ENCODE measurements at places on chromosomes 5 and 9.

DNA sequence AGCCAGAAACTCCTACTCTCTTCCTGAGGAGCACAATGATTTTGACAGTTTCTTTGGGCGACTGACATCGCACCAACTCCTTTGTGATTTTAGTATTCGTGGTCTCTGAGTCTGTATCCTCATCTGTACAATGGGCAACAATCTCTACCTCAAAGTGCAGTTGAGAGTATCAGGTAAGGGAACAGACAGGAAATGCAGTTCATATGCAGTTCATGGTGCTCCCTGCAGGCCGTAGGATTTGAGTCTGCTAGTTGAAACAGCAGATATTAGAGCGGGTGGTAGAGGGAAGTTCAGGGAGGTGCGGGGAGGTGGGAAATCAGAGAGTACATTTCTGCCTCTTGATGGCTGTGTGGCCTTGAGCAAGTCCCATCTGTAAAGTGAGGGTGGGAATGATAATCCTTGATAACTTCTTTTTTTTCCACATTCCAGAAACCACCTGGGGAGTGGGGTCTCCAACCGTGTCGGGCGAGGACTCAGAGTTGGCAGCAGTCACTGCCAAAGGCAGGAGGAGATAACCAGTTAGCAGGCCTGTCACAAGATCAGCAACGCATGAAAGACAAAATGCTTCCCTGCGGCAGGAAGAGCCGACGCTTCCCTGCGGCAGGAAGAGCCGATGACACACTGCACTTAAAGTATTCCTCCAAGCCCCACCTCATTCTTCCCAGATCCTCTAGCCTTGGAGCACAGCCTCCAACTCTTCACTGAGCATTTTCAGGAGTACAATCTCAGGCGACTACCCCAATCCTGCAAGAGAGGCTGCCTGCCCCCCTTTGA, 6.0 kb upstream of the NEK6 start:
- DNase-seq, result no peak

GRCh38 chr5:53123702-53124101, 14.1 kb upstream of the MOCS2 start:
- no peak for DNase-seq

DNA sequence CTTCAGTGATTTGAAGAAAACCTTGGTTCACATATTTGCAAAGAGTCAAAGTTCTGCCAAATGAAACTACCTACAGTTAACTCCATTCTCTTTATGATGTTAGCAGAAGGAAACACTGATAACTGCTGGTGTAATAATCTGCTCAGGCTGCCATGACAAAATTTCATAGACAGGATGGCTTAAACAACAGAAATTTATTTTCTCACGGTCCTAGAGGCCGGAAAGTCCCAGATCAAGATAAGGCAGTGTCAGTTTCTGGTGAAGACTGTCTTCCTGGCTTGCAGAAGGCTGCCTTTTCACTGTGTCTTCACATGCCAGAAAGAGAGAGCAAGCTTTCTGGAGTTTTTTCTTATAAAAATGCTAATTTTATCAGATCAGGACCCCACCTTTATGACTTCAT, 102.4 kb upstream of the PARP8 start:
- no peak for DNase-seq

DNA sequence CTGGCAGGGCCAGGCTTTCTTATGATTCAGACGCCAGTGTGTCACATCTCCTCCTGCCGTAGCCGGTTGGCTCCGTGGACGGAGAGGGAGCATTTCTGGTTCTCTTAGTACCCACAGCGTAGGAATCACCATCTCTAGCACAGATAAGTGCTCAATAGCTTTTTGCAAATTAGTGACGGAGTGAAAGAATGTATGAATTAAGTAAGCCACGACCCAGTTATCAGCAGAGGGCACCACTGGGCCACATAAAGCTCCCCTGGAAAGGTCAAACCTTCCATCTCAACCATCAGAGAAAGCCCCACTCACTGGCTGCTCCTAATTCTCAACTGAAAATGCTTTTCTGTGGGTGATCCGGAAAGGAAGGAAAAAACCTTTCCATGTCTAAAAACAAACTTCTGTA, 317.0 kb upstream of the ADCY2 start:
- peak; percentile 6 for DNase-seq

GRCh38 chr5:166117072-166118066, 2174.1 kb upstream of the WWC1 start:
- no peak for DNase-seq

DNA sequence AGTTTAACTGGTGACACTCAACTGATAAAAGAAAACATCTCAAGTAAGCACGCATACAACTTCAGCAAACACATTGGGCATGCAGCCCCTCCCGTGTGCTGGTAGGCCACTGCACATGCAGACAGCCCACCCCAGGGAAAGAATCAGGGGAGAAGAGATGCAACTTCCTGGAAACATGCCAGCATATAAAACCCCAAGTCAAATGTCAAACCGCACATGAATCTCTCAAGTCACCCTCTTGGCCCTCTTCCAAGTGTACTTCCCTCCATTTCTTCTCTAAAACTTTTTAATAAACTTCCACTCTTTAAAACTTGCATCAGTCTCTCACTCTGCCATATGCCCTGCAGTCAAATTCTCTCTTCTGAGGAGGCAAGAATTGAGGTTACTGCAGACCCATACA, 732.7 kb downstream of the SEMA5A start:
- no peak for DNase-seq

DNA sequence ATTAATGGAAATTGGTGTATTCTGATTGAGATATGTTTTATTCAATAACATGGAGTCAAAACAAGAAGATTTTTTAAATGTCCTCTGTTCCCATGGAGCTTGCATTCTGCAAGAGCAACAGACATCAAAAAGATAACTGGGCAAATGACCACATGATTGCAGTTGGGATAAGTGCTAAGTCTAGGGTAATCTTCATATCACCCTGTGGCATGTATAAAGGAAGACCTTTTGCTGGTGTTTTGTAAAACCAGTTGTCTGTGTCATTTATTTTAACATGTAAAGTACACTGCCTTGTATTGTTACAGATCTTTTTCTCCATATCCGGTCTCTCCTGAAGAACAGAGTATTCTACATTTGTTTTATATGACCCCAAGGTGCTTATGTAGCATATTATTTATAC, 44.0 kb downstream of the PTCD2 start:
- DNase-seq, result no peak

- DNase-seq, result no peak
These were observed 129.6 kb downstream of the EPB41L4A start for GRCh38 chr5:112289465-112289864.

- no peak for DNase-seq
These were observed 16.0 kb downstream of the TEK start for GRCh38 chr9:27125030-27125429.

GRCh38 chr9:85246541-85246940, 495.2 kb downstream of the AGTPBP1 start:
- DNase-seq, result no peak

- DNase-seq, result no peak
These were observed 1.9 kb downstream of the SSNA1 start for GRCh38 chr9:137190315-137190856.

GRCh38 chr9:23683611-23684061, 142.4 kb downstream of the ELAVL2 start:
- no peak for DNase-seq

DNA sequence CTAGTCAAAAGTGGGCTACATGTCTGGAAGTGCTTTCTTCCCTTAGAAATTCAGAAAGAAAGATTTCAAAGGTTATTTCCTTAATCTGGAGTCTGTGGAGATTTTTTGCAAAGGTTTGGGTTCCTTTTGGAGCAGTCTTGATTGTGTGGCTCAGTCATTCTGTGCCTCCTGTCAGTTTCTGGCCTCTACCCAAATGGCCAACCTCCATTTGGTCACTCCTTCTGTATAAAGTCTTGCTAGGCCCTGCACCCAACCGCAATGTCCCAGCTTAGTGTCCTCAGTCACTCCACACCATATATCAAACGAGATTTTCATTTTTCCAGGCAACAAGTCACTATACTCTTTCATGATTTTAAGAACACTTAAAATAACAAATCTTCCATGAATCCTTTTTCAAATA, 199.6 kb downstream of the NTRK2 start:
- no peak for DNase-seq

DNA sequence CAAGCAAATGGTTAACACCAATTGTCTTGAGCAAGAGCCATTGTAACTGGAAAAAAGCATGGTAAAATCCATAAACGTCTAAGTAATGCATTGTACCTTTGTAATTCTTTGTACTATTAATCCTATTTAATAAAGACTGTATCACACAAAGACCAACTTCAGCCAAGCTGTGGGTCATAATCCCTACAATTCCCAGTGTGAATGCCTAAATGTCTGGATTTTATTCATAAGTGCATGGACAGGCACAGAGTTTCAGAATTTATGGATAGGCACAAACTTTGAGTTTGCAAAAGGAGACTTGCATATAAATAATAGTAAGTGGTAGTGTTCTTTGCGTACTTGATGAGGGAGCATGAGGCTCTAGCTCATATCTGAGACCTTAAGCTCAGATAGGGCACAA, 1280.2 kb upstream of the WWC1 start:
- no peak for DNase-seq

All from suppressor macrophage treated with lipopolysaccharide for 4 hours (primary cell).